Stimulated activated CD4-positive, alpha-beta T cell treated with anti-CD3 and anti-CD28 coated beads, Interleukin-2, amount 100 ng/mL, for 24 hours (primary cell): ENCODE measurements at places on chromosomes 4 and X.

DNA sequence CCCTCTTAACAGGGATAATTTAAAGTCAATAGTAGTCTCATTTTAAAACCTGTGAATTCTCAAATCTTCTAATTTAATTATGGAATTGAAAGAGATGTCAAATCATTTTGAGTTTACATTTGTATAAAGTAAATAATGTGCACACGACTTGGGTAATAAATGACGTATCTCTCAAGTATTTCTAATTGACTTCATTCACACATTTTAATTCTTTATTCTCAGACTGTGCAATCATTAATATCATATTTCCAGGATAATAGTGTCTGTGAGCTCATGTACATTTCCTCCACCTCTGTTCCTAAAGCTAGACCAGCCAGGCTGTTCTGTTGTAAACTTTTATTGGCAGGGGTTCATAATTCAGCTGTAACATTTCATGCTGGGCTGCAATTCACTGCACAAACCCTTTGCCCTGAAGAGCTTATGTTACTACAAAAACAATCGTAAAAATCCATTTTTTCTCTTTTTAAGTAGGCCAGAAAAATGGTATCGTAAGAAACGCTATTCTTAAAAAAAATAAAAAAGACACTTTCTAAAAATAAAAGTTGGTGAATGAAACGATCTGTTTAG lies 1103.1 kb upstream of the TENM3 start:
- no peak for DNase-seq

DNA sequence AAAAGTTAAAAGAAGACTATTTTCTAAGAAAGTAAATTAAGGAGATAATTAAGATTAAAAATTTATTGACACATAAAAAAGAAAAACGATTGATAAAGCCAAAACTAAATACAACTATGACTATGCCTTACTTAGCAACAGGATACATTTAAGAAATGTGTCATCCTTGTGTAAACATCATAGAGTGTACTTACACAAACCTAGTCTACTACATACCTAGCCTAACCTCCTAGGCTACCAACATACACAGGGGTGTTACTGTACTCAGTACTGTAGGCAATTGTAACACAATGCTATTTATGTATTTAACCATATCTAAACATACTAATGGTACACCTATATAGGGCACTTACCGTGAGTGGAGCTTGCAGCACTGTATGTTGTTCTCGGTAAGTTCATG lies 108.3 kb downstream of the ANXA10 start:
- DNase-seq: no peak

DNA sequence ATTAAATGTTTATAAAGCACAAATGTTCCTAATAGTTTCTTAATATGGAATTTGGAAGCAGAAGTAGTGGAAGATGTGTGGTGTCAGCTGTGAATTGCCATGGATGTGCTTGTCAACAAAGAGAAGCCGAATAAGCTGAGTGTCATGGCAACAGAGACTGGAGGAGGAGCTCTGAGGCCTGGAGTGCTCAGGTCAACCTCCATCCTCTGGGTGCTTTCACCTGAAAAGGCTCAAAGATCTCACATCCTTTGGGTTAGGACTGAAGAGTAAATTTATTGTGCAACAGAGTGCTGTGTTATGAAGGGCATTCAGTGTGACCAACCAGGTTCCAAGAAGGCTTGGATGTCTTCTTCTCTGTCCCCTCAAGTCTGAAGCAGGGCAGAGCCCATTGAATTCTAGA lies 18.7 kb downstream of the SGMS2 start:
- no peak for DNase-seq

DNA sequence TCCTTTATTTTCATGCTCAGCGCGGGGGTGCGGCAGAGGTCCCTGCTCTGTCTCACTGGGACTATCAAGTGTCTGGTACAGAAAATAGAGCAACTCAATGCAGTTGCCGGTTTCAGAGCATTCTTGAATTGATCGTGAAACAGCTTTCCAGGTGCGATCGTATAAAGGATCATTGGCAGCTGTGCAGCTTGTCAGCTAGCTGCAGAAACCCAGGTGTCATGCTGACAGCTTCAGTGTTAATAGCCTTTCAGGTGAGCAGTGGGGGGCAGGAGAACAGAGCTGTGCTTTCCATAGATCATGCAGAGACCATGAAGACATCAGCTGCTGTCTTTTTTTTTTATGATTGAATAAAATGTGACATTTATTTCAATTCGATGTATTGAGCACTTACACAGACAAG lies 583.9 kb downstream of the NLGN4X start:
- DNase-seq: no peak

DNA sequence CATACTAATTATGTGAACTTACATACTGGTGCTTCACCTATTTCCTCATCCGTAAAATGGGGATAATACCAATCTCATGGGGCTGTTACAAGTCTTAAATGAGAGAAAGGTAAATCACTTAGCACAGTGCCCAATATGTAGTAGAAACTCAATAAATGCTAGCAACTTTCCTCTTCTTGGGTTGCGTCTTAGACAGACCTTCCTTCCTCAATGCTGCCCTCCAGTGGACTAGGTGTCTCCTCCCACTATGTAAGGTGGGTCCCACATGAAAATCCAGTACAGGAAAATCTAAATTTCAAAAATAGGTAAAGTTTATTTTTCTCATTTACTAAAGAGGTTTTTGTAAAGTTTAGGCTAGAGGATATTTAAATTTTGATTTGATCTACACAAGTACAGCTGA lies 20.6 kb downstream of the ZDHHC9 start:
- peak; percentile 28 for DNase-seq

DNA sequence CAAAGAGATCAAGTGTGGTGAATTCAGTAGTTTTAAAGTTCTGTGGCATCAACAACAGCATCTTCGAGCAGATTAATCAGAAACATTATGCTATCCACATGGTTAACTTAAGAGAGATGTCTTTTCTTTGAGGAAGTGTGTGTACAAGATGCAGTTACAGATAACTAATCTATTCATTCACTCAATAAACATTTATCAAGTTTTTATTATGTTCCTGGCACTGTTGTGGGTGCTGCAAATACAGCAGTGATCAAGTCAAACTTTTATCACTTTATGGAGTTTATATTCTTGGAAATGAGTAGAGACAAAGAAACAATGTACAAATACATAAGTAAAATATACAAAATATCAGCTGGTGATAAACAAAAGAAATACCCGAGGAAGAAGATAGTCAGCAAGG lies 66.4 kb downstream of the ATOH1 start:
- DNase-seq: no peak

DNA sequence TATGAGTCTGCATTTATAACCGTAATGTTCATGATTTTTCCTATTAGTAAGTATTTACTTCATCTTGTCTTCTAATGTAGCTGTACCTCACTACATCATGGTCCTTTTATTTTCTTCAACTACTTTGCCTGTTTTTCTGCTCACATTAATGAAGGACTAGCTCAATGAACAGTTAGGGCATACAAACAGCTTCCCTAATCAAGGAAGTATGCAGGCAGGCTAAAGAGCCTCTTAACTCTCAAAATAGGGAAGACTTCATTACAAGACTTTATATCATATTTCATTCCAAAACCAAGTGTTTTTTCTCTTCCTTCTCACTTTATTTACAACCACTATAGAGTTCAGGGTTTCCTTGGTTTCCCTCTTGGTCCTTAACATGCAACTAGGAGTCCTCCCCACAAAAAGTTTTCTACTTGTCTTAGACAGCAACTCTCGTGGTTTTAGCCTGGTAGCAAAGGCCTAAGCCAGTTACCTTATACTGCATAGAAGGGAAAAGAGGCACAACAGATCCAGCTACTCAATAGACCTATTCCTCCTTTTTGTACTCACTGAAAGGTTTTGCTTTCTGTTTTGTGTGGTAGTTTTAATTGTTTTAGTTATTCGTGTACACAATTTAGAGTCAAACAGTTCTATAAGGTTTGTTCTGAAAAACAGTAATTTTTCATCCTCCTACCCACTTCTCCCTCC lies 40.8 kb downstream of the SMIM14 start:
- no peak for DNase-seq

DNA sequence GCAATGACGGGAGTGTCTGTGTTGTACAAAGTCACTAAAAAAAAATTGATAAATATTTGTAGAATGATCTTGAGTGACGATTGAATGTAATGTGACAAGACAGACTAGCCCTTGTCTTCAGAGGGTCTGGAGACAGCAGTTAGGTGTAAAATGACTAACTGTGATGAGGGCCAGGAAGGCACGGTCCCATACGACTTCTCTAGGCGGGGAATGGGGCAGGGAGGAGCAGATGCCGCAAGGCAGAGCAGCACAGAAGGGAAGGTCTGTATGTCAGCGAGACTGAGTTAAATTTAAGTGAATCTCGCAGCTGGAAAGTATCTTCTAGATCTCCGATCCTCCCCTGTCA lies 405 bp downstream of the CENPE start:
- DNase-seq: no peak
